ENCODE measurements at places on chromosomes 1 and 21. TPM values are rescaled to one million over a fixed set of nuclear protein-coding genes. Genes with fewer than 3 reads are reported as not detected.

RNF186 gene
- 71.4 TPM for total RNA-seq

GUCA2A gene
- 959 TPM for total RNA-seq

ADGRL2 gene
- total RNA-seq: 10.5 TPM

SYNC gene
- 6.6 TPM for total RNA-seq

RPTN gene
- total RNA-seq: not detected

GRCh38 chr1:94609619-94610018 is 68.1 kb upstream of the F3 start:
- H3K27ac ChIP-seq: peak overlapping the region; percentile 87
- H3K27me3 ChIP-seq: no peaks in the 10 kb centered on the region
- H3K4me3 ChIP-seq: no peak overlapping the region

DNA sequence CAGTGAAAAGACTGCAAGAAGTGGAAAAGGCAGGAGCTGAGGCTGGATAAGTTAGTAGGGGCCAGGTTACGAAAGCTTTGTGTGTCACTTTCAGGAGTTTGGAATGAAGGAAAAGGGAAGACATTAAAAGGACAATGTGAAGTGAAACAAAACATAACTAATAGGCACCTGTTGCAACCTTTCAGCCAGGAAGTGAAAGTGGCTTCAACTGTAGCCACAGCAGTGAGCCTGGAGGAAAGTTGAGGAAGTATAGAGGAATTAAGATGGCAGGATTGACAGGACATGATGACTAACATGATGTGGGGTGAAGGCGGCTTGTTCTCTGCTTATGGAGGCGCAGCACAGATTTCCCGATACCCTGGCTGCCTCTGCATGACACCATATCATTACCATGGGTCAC is 68.9 kb downstream of the C4BPA start:
- no peak for DNase-seq
- no peaks in the 10 kb centered on the region for H3K36me3 ChIP-seq
- H3K4me3 ChIP-seq: no peak overlapping the region
- H3K4me1 ChIP-seq: no peaks in the 10 kb centered on the region
- H3K27ac ChIP-seq: peak overlapping the region; percentile 68

GRCh38 chr1:153968408-153968807 is 706 bp downstream of the CREB3L4 start:
- H3K36me3 ChIP-seq: no peaks in the 10 kb centered on the region
- no peaks in the 10 kb centered on the region for H3K27me3 ChIP-seq
- DNase-seq: peak; percentile 42

GRCh38 chr1:110106013-110106941 is 6.0 kb upstream of the UBL4B start:
- no peaks in the 10 kb centered on the region for H3K36me3 ChIP-seq
- peak; percentile 62 for DNase-seq
- H3K27ac ChIP-seq: no peak overlapping the region
- no peaks in the 10 kb centered on the region for H3K4me1 ChIP-seq
- H3K4me3 ChIP-seq: no peak overlapping the region

DNA sequence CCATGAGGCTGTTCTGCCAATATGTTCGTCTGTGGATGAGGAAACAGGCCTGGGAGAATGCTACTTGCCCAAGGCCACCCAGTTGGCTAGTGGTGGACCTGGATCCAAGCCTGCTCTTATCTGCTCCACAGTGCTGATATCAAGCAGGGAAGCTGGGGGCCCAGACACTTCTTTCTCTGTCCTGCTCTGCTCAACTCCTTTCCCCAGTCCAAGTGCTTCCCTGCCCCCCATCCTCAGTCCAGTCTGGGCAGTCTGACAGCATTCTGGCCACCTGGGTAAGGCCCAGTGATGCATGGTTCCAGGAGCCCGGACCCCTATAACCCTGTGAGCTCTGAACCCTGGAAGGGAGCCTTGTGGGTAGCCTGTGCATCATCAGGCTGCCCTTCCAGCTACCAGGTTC is 4.2 kb upstream of the PAQR7 start:
- H3K36me3 ChIP-seq: no peaks in the 10 kb centered on the region
- no peak overlapping the region for H3K27ac ChIP-seq
- no peak overlapping the region for H3K4me3 ChIP-seq

DNA sequence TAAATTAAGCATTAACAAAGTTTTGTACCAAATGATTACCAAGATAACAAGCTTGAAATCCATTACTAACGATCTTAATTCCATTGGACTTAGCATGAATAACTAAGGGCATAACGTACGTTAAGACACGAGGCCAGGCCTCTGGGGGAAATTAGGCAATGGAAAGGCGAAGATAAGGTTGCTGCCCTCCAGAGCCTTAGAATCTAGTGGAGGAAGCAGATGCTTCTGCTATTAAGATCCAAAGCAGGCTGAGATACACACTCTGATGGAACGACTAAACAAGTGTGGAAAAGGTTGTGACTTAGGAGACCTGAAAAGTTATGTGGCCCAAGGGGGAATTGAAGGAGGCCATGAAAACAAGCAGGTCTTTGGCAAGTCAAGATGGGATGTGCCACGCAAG is 6.0 kb downstream of the AKNAD1 start:
- no peak overlapping the region for H3K27ac ChIP-seq
- H3K36me3 ChIP-seq: no peaks in the 10 kb centered on the region
- no peak overlapping the region for H3K4me3 ChIP-seq
- no peak for DNase-seq
- H3K27me3 ChIP-seq: no peaks in the 10 kb centered on the region
- H3K4me1 ChIP-seq: no peaks in the 10 kb centered on the region

- H3K27ac ChIP-seq: peak overlapping the region; percentile 55
- H3K4me1 ChIP-seq: peaks cover 3% of the 10 kb centered on the region
- no peak overlapping the region for H3K4me3 ChIP-seq
- H3K36me3 ChIP-seq: no peaks in the 10 kb centered on the region
- no peaks in the 10 kb centered on the region for H3K27me3 ChIP-seq
- peak; percentile 4 for DNase-seq
Measured at GRCh38 chr1:228872080-228872479, 136.8 kb downstream of the RHOU start.

GRCh38 chr1:173733912-173734311 is 19.1 kb downstream of the KLHL20 start:
- no peak overlapping the region for H3K4me3 ChIP-seq
- no peaks in the 10 kb centered on the region for H3K27me3 ChIP-seq
- no peak for DNase-seq
- no peak overlapping the region for H3K27ac ChIP-seq
- no peaks in the 10 kb centered on the region for H3K4me1 ChIP-seq
- H3K36me3 ChIP-seq: peaks cover 4% of the 10 kb centered on the region

- no peak for DNase-seq
- no peaks in the 10 kb centered on the region for H3K36me3 ChIP-seq
- H3K4me3 ChIP-seq: no peak overlapping the region
- no peak overlapping the region for H3K27ac ChIP-seq
- H3K4me1 ChIP-seq: peaks cover 10% of the 10 kb centered on the region
Measured at GRCh38 chr1:228853637-228854036, 118.4 kb downstream of the RHOU start.

DNA sequence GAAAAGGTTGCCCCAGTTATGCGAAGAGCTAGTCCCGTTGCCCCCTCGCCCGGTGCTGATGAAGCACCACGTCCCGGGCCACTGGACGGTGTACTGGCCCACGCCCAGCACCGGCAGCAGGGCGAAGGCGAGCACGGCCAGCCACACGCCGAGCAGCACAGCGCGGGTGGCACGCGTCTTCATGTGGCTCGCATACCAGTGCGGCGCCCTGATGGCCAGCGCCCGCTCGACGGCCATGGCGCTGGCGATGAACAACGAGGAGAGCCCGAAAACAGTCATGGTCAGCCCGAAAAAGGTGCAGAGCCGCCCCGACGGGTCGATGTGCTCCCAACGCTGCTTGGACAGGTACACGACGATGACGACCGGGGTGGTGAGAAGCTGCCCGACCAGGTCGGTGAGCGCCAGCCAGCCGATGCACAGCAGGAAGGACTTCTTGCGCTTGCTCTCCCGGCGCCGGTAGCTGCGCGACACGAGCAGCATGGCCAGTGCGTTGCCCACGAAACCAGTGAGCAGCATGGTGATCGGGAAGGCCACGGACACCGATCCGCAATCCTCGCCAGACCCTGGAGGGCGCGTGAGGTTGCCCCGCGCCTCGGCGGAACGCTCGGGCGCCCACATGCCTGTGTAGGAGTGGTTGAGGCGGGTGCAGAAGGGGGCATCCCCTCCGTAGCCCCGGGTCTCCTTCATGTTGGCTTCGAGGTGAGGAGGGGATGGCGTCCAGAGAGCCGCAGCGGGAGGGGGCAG is 553 bp downstream of the PTGER3 start:
- H3K36me3 ChIP-seq: no peaks in the 10 kb centered on the region
- peak; percentile 21 for DNase-seq
- no peaks in the 10 kb centered on the region for H3K4me1 ChIP-seq
- H3K4me3 ChIP-seq: peak overlapping the region; percentile 47
- H3K27me3 ChIP-seq: peaks cover 19% of the 10 kb centered on the region

DNA sequence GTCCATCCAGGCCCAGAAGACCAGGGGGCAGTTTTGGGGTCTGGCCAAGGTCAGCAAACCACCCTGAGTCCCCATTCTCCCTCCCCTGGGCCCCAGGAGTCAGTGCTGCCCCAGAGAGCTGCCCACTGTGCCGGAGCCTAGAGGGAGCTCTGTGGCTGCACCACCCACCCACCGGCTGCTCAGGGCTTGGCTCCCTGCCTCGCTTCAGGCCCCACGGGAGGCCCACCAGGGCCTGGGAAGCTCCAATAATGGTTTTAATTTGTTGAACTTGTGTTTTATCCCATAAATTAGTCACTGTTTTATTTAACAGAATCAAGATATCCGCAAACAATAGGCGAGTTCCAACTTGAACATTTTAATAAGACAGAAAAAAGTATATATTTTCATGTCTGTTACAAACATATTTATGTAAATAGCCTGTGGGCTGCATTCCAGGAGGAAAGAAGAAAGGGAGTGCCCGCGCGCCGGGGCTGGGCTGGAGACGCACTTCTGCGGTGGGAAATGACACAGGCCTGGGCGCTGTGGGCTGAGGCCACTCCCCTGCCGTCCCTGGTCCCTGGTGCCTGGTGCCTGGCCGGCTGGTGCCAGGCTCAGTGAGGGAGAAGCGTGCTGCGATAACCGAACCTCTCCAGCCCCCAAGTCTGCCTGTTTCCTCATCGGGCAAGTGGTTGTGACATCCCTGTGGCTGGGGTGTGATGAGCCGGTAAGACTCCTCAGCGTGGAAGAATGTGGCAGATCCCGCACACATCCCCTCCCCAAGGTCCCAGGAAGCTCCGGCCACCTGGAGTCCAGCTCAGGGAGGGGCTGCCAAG is 160.5 kb downstream of the PEX14 start:
- no peak overlapping the region for H3K27ac ChIP-seq
- no peaks in the 10 kb centered on the region for H3K4me1 ChIP-seq
- no peaks in the 10 kb centered on the region for H3K27me3 ChIP-seq
- no peak overlapping the region for H3K4me3 ChIP-seq
- DNase-seq: no peak

- H3K27me3 ChIP-seq: no peaks in the 10 kb centered on the region
- H3K4me1 ChIP-seq: peaks cover 8% of the 10 kb centered on the region
- no peaks in the 10 kb centered on the region for H3K36me3 ChIP-seq
- H3K4me3 ChIP-seq: peak overlapping the region; percentile 86
Measured at GRCh38 chr1:12618965-12619791, 1.2 kb upstream of the DHRS3 start.

DNA sequence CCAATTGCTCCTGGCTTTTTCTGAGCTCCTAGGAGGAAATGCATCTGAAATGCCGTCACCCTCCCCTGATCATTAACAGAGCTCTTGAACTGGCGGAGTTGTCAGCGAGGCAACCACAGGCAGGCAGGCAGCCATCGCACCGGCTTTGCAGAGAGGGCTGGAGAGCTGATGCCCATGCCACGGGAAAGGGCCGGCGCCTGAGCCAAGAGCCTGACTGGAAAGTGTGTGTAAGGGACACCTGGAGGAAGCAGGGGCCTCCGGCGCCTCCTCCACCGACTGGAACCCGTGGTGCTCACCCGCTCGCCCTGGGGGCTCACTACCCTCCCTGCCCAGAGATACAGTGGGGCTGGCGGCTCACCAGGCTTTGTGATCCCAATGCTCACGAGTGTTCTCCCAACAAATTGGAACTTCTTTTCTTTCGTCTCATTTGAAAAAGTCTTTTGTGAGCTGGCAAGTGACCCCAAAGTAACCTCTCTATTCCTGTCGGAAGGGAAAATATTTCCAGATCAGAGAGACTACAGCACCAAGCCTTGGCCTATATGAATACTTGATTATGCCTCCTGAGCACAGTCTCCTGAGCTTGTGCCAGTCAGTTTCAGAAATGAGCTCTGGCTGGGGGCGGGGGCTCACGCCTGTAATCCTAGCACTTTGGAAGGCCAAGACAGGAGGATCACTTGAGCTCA is 97.7 kb upstream of the SLC25A33 start:
- DNase-seq: no peak
- H3K4me3 ChIP-seq: no peak overlapping the region
- no peaks in the 10 kb centered on the region for H3K36me3 ChIP-seq
- H3K4me1 ChIP-seq: peaks cover 8% of the 10 kb centered on the region
- no peaks in the 10 kb centered on the region for H3K27me3 ChIP-seq

- no peaks in the 10 kb centered on the region for H3K36me3 ChIP-seq
- H3K4me3 ChIP-seq: no peak overlapping the region
- no peaks in the 10 kb centered on the region for H3K4me1 ChIP-seq
- H3K27ac ChIP-seq: no peak overlapping the region
- DNase-seq: no peak
Measured at GRCh38 chr1:112444269-112444668, 48.3 kb downstream of the CTTNBP2NL start.

GRCh38 chr1:25771221-25772114 is 28.5 kb upstream of the SELENON start:
- H3K4me3 ChIP-seq: no peak overlapping the region
- peak; percentile 65 for DNase-seq
- H3K27ac ChIP-seq: no peak overlapping the region
- H3K36me3 ChIP-seq: no peaks in the 10 kb centered on the region
- peaks cover 16% of the 10 kb centered on the region for H3K4me1 ChIP-seq

GRCh38 chr1:24591781-24592180 is 35.9 kb downstream of the NCMAP start:
- H3K27me3 ChIP-seq: no peaks in the 10 kb centered on the region
- no peaks in the 10 kb centered on the region for H3K36me3 ChIP-seq
- H3K4me3 ChIP-seq: no peak overlapping the region
- H3K27ac ChIP-seq: no peak overlapping the region
- no peak for DNase-seq

DNA sequence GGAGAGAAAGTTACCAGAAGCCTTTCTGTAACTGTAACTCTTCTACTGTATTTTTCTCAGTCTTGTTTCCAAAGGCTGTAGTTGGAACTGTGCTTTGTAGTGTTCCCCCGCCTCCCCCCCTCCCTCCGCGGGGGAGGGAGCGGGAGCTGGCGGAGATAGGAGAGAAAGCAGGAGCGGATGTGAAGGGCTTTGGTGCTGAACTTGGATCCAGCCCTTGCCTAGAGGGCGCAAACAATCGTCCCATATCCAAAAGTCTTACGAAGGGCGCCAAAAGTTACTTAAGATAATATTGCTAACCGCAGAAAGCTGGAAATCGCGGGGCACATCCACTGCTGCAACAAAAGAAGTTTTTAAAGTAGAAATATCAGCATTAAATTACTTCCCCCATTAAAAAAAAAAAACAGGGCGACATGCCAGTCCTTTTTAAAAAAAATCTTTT is 2.4 kb upstream of the NFIA start:
- H3K27ac ChIP-seq: peak overlapping the region; percentile 79
- no peaks in the 10 kb centered on the region for H3K36me3 ChIP-seq
- H3K4me1 ChIP-seq: peaks cover 15% of the 10 kb centered on the region
- no peaks in the 10 kb centered on the region for H3K27me3 ChIP-seq

GRCh38 chr1:9630331-9631111 is 21.0 kb upstream of the PIK3CD start:
- no peak for DNase-seq
- H3K27me3 ChIP-seq: no peaks in the 10 kb centered on the region
- no peaks in the 10 kb centered on the region for H3K4me1 ChIP-seq
- peak overlapping the region; percentile 23 for H3K27ac ChIP-seq
- H3K4me3 ChIP-seq: peak overlapping the region; percentile 1
- no peaks in the 10 kb centered on the region for H3K36me3 ChIP-seq

- no peak overlapping the region for H3K27ac ChIP-seq
- no peak for DNase-seq
- no peaks in the 10 kb centered on the region for H3K4me1 ChIP-seq
Measured at GRCh38 chr21:36511484-36512220, 31.7 kb upstream of the CLDN14 start.

Data from colonic mucosa (tissue), 4 donors.